Stimulated activated effector memory CD8-positive, alpha-beta T cell treated with anti-CD3 and anti-CD28 coated beads, Interleukin-12 subunit alpha, Interleukin-12 subunit beta, amount 100 ng/mL, for 72 hours (primary cell): ENCODE measurements at places on chromosomes 12 and 14.
A peak's percentile ranks its signal among the peaks of the same experiment; 100 is the strongest.

DNA sequence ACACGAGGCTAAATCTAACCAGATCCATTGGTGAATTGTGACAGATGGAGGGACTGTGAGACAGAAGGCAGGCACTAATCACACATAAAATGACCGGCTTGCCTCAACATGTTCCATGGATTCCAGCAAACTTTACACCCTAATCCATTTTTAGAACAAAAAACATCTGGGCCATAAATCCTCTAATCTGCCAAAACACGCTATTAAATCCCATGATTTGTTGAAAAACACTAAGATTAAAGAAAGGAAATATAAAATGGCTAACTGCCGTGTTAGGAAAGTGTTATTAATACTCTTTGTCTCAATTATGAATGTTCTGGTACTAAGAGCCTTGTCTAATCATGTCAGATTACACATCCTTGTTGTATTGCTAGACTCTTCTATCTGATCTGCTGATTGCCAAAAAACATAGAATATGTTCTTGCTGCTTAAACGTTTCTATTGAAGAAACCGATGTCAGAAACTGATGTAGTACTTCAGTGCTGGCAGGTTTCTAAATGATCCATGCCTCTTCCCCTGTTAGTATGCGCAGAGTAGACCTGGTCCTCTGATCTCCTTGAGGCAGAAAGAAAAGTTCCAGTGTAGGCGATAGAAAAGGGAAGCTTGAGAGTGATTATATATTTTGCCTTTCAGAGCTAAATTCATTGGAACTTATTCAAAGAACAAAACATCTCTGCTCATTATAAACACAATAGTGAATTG is 384.9 kb downstream of the SOX5 start:
- no peak for DNase-seq

DNA sequence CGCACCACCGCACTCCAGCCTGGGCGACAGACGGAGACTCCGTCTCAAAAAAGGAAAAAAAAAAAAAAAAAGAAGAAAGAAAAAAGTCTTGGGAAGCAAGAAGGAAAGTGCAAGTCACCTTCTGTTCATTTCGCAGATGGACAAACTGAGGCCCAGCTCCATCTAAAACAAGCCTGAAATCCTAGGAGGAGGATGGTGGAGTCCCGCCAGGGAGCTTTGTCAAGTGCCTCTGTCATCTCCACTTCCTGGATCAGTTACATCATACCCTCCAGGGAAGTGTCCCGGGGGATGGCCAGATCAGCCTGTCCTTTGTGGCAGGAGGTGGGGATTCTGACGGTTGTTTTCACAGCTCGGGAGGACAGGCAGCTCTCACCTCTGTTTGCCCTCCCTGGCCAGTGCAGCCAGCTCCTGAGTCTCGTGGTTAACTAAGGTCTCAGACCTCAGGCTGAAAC is 8.7 kb upstream of the SDSL start:
- DNase-seq = no peak

GRCh38 chr12:24381790-24382189 is 432.3 kb upstream of the SOX5 start:
- no peak for DNase-seq

DNA sequence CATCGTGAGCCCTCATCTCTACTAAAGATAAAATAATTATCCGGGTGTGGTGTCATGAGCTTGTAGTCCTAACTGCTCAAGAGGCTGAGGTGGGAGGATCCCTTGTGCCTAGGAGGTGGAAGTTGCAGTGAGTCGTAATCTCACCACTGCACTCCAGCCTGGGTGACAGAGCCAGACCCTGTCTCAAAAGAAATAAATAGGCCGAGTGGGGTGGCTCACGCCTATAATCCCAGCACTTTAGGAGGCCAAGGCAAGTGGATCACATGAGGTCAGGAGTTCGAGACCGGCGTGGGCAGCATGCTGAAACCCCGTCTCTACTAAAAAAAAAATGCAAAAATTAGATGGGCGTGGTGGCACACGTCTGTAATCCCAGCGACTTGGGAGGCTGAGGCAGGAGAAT is 70.9 kb downstream of the RESF1 start:
- no peak for DNase-seq

- DNase-seq = no peak
Measured at GRCh38 chr14:69398818-69399210, 322 bp downstream of the SLC39A9 start.

GRCh38 chr14:40414386-40414785 is 982.2 kb upstream of the FBXO33 start:
- no peak for DNase-seq

GRCh38 chr12:44889162-44889561 is 13.0 kb upstream of the NELL2 start:
- DNase-seq = no peak

DNA sequence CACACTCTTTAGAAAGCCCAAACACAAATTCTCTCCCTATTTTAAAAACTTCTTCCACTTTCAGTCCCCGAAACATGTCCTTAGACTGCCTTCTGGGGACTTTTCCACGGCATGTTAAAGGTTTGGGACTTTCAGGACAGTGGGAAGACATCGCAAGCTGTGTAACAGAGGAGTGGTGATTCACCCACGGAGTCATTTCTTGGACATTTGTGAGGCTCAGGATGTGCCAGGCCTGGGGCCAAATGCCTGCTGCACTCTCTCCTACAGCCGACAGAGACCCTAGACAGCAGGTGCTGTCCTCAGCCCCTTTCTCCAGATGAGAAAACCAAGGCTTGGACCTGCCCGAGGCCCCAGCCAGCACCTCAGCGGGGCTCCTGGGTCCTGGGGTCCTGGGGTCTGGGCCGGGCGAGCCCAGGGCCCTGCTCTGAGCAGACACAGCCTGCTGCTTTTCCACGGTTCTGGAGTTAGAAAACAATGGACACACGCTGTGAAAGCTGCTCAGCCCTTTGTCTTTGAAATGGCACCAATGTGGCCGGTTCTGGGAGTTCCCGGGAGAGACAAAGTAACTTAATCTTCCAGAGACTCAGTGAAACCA is 370.2 kb upstream of the SFSWAP start:
- DNase-seq = no peak

- no peak for DNase-seq
Measured at GRCh38 chr12:102462386-102462785, 18.0 kb downstream of the IGF1 start.

- DNase-seq = no peak
Measured at GRCh38 chr12:65637774-65638173, 186.5 kb upstream of the HMGA2 start.

GRCh38 chr12:84648425-84648824 is 264.2 kb downstream of the SLC6A15 start:
- DNase-seq = no peak

DNA sequence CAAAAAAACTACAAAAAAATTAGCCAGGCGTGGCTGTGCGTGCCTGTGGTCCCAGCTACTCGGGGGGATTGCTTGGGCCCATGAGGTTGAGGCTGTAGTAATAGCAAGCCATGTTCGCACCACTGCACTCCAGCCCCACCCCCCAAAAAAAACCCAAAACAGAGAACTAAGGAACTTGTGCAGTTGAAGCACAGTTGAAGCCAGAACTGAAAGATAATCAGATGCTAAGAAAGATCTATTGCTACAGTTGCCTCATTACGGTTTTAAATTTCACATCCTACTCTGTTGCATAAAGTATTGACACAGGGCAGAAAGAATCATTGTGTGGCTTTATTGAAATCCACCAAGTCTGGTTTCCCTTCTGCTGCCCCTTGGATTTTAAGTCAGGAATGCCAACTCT is 3.8 kb downstream of the CS start:
- DNase-seq = no peak

DNA sequence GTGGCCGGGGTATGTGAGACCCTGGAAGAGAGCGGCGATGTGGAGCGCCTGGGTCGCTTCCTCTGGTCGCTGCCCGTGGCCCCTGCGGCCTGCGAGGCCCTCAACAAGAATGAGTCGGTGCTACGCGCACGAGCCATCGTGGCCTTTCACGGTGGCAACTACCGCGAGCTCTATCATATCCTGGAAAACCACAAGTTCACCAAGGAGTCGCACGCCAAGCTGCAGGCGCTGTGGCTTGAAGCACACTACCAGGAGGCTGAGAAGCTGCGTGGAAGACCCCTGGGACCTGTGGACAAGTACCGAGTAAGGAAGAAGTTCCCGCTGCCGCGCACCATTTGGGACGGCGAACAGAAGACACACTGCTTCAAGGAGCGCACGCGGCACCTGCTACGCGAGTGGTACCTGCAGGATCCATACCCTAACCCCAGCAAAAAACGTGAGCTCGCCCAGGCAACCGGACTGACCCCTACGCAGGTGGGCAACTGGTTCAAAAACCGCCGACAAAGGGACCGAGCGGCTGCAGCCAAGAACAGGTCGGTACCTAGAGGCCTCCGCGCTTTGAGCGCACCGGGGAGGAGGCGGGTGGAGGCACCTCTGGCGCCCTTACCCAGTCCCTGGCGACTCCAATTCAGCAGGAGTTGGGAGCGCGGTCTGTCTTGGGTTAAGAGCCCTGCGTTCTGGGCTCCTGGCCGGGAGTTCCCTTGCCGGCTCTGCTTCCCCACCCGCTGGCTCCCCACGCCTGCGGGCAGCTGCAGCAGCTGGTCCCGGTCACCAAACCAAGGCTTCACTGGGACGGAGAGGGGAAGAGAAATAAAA is 700 bp downstream of the SIX6 start:
- no peak for DNase-seq

DNA sequence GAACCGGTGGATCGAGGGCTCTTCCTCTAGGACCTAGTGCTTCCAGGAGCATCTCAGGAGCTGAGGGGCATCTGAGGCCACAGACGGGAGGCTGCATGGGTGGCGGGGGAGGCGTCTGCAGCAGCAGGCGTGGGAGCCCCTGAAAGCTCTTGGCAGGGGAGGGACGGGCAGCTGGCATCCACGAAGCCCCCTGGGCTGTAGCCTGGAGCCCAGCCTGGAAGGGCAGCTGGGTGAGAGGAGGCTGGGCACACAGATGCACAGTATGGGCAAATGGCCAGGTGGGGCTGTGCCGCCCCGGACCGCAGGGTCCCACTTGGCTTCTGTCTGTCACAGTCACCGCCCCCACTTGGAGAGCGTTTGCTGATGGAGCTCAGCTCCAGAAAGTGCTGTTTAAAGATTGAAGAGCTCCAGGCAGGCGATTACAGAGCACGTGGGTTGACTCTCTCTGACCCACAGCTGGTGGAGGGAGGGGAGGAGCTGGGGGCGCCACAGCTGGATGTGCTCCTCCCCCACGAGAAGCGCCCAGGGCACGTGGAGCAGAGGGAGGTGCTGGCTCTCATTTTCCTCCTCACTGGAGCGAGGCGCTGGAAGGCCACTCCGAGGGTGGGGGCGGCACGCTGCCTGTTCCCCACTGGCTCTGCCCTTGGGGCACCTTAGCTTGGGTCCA is 155.0 kb upstream of the C14orf180 start:
- no peak for DNase-seq

DNA sequence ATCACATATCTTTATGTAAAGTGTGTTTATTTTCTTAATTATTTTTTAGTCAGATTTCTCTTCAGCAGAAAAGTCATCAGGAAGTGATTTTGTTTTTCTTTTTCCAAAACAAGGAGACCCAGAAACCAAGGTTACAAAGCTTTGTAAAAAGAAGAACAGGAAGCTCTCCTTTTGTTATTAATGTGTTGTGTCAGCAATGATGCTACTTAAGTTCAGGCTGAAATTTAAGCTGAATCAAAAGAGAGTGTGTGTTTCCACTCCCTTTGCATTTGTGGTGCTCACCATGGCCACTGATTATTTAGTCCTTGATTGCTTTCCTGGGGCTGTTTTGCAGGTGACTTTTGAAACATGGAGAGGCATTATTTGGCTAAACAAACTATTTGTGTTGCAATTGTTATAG is 155.3 kb upstream of the ATP2B1 start:
- DNase-seq = no peak

DNA sequence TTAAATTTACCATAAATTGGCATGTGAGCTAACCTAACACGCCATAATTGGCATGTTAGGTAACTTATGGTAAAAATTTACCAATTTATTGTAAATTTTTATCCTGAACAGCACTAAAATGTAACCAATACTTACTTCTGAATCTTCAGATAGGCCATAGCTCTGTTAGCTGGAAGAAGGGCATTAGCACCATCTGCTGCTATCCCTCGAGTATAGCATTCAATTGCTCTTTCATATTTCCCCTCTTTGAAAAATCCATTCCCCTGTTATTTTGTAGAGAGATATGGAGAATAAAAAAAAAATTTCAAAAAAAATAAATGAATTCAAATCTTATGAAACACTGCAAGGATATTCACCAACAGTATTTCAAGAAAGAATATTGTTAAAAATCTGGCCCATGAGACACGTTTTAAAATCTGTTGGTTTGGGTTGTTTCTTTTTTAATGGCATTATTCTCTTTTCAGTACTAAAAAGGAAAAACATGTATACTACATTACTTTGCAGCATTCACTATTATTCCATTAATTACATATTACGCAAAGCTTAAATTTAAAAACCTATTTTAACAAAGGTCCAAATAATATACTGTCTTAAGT is 19.1 kb downstream of the RPAP3 start:
- DNase-seq = no peak

DNA sequence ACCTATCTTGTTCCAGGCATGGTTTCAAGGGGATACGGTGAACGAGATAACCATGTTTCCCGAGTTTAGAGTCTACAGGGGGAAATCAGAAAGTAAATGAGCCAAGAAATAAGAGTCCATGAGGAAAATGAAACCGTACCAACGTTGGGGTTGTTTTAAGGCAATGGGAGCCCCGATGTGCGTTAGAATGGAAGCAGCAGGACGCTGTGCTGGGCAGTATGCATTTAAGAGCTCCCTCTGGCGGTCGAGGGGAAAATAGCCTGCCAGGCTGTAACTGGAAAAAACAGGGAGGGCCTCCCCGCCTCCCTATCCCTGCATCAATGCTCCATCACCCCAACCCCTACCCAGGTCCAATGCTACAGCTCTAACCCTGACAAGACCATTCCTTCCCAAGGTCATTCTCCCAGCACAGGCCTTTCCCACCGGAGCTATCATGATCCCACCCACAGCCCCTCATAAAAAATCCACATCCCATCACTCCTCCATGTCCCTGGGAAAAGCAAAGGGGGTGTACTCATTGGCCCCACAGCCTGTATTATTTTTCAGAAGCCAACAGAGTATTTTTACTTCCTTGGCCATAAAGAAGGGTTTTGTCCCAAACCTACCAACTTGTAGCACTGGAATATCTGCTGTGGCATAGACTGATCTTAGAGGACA is 226.3 kb upstream of the NOS1 start:
- peak; percentile 60 for DNase-seq

DNA sequence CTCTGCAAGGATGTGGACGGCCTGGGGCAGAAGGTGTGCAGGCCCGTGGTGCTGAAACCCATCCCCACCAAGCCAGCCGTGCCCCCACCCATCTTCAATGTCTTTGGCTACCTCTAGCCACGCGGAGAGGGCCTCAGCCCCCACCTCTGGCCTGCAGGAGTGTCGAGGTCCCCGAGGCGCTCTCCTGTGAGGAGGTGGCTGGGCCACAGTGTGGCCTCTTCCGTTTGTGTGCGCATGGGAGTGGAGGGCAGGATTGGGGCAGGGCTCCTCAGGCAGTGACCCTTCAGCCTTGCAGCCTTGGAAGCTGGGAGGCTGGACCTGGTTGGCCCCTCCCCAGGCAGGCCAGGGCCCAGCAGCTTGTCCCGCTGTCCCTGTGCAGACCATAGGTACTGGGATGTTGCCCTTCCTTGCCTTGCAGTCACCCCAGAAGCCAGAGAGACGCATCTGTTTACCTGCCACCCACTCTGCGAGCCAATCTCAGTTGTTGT is 1.9 kb downstream of the FAM181A start:
- DNase-seq = no peak
